ENCODE measurements at places on chromosomes 5 and 9.
A peak's percentile ranks its signal among the peaks of the same experiment; 100 is the strongest.

DNA sequence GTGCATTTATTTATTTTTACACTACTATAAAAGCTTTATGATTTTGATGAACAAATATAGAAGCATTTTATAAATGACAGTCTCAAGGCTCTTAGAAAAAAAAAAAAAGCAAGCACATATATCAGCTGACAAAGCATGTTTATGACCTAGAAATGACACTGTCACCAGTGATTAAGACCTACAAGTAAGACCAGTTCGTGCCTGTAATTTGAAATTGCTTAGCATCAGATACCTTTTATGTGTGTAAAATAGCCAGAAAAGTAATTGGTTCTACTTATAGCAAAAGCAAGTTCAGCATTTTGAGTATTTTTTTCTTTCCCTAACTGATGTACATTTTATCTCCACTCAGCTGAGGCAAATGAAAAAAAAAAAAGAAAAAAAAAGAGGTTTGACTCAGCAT lies 808.4 kb downstream of the CDH18 start:
- no peak for DNase-seq

DNA sequence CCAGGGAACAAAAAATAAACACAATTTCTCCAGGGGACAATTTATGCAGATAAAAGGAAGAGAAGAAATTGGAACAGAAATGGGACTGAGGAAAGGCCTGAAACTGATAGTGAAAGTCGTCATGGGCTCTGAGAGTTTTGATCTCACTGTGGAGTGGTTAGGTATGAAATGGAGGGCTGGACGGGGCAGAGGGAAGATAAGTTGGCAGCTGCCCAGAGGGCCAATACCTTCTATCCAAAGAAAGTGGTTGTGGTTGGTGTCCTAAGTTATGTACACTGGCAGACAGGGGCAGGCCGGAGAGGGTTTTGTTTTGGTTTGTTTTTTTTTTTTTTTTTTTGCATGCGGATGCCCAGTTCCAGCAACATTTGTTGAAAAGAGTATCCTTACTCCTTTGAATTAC lies 46.1 kb downstream of the ZNF618 start:
- no peak for DNase-seq

DNA sequence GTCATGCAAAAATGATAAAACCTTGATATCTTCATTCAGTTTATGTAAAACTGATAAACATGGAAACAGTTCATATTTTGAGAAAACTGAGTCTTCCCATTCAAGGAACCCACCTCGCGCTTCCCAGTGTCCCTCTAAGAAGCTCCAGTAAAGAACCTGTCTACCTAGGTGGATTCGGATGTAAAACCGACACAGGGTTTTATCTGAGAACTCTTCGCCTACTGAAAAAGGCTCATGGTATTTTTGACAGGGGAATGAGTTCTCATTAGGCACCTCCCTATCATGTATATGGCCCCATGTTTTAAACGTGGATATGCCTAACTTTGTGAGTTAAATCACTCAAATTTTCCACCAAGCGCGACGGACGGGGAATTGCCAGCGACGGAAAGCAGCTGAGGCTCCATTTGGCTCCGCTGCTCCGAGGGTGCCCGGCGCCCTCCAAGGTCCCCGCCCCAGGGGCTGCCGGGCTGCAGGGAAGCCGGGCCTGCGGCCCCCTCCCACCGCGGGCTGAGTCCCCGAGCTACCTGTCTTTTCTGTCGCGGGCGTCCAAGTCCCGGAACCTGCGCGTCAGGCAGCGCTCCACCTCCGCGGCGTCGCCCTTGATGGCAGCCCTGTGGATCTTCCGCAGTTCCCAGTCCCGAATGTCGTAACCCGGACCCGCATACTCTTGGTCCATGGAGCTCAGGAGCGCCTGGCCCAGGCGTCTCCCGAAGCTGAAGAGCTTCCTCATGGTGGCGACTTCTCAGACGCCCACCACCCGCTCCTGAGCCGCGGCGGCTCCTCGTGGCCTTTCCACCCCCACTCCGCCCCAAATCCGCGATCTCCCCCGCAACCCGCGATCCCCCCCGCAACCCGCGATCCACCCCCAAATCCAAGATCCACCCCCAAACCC lies 594 bp downstream of the ANKRD18A start:
- DNase-seq: peak; percentile 39

GRCh38 chr5:157464519-157465171 lies 4.6 kb downstream of the NIPAL4 start:
- peak; percentile 72 for DNase-seq

DNA sequence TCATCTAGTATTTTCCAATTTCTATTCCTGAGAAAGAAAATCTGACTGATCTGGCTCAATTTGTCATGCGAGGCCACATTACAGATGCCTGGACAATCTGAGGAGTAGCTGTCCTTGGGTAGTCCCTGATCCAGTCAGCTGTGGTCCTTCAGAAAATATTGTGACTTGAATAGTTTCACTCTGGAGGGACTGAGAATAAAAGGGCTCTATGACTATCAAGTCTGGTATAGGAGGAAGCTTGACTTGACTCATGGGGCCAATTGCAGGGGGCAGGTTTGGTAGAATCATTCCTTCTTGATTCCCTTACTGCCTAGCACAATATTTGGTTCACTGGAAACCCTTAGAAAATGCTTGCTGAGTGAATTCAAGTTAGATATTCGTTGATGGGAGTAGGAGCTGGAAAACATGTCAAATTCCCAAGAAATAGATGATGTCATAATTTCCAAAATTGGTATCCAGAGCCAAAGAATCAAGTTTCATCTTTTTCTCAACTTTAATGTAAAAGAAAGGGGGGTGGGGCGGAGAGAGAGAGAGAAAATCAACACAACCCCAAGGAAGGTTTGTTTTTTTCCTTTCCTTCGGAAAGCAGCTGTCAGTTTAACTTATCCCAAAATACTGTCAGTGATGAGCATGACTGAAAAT lies 32.4 kb upstream of the STX17 start:
- no peak for DNase-seq

DNA sequence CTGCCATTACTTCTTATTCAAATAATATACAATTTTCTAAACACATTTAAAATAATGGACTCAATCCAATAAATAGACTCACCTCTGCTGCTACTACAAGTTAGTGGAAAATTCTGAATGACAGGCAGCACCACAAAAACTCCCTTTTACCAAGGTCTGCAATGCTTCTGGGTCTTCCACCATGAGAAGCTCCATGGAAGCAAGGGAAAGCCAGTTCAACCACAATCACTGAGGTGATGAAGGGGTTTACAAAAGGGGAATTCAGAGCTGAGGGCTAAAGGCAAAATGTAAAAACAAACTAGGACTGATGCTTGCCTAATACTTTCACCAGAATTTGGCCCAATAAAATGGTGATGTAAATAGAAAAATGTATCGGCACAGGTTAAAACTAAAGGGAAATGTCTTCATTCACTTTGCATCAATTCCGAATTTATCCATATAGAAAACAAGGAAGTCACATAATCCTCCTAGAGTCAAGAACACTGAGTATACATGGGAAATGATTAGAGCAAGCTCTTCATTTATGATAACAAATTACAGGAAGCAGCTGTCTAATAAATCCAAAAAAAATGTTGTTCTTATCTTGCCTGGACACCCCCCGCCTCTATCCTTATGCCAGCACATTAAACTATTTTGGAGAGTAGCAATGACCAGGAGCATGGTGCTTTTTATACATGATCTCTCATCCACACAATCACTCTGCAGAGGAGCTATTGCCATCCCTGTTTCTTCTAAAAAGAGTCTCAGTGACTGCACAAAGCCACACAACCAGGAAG lies 66.3 kb upstream of the NFIB start:
- no peak for DNase-seq

GRCh38 chr5:90843443-90843842 lies 284.8 kb downstream of the ADGRV1 start:
- DNase-seq: no peak

DNA sequence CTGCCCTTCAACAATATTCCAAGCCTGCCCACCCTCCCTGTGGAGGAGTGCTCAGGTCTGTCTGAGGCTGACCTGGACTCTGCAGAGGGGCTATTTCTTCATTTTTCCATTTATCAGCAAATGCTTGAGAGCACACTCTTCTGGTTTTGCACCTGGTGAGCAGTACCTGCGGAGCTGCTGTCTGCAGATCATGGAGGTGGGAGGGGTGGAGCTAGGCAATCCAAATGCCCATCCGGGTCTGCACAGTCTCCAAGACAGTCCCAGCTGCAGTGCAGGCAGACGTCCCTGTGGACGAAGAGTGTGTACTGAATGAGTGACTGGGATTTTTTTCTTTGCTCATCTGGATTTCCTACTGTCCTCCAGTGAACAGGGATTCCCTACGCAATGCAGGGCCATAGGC lies 239.8 kb downstream of the IRX2 start:
- no peak for DNase-seq

DNA sequence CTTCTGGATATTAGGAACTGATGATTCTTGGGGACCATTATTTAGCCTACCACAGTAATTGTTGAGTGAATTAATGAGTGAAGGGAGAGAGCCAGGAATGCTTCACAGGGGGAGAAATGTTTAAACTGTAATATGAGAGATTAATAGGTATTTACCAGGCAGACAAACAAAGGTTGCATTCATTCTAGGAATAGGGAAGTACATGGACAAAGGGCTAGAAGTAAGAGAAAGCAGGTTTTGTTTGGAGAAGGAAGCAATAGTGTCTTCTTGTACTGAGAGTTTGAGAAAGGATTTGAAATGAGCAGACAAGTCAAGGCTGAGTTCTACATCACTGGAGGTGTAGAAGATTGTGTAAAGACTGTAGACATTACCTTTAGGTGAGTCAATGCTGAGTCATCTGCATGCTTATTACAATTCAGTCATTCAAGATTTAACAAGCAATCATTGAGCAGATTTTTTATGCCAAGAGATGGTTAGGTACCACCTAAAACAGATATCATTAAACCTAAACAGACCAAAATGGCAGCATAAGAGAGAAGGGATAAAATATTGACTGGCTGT lies 8.0 kb downstream of the TAF1L start:
- no peak for DNase-seq

- no peak for DNase-seq
Measured at GRCh38 chr5:15526413-15526812, 26.4 kb downstream of the FBXL7 start.

GRCh38 chr5:96350678-96351077 lies 82.4 kb downstream of the PCSK1 start:
- DNase-seq: no peak

- no peak for DNase-seq
Measured at GRCh38 chr9:124209279-124209678, 48.5 kb upstream of the NEK6 start.

- DNase-seq: no peak
Measured at GRCh38 chr9:129182625-129183494, 4.8 kb upstream of the IER5L start.

DNA sequence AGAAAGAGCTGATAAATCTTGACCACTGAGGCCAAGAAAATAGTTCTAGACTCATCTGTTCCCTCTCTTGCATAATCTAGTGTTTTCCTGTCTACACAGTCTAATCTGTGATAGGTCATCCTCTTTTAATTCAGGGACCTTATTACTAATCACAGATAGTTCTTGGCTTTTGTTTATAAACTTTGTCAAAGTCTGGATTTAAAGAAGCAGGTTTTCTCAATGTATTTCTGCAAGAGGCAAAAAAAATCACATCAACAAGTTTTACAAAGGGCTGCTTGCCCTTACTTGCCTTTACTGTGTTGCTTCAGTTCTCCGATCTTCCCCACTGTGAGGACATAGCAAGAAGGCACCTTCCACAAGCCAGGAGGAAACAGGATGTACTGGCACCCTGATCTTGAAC lies 43.9 kb upstream of the MTAP start:
- no peak for DNase-seq

- DNase-seq: no peak
Measured at GRCh38 chr5:32170303-32171151, 3.6 kb downstream of the GOLPH3 start.

DNA sequence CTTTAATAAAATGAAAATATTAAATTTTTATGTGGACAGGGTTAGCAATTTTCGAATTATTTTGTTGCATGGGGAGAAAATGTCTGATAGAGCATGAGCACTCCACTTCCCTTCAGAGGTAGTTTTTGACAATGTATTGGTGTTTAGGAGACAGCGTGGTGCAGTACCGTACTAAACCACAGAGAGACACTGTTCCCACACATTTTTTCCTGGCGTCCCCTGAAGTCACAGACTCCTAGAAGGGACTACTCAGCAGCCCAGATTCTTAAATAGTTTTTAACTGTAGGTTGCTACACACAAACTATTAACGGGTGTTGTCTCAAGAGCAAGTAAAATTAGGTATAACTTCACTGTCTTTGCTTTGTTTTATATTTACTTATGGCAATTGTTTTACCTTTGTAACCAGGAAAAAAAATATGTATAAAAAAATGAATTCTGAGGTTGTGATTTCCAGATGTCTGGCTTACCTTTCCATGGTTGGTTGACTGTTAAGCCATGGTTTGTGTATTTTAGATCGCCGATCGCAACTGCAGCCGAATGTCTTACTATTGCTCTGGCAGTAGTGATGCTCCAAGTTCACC lies 171.2 kb downstream of the DOCK8 start:
- no peak for DNase-seq

GRCh38 chr5:72394688-72395087 lies 74.5 kb downstream of the PTCD2 start:
- no peak for DNase-seq

DNA sequence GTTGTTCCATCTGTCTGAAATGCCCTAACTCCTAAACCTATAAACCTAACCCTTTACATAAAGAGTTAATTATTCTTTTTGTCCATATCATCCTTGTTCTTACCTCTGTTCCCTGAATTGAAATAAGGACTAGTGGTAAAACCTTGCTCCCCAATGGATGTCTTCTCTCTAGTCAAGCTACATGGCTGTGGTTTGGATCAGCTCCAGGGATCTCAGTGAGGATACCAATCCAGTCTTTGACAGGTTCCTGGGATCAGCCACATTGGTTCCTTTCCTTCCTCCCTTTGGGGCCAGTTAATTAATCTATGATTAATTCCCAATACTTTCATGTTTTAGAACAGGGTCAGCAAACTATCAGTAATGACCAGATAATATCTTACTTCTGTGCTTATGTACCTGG lies 151.6 kb downstream of the SIL1 start:
- no peak for DNase-seq

Measured in activated naive CD4-positive, alpha-beta T cell treated with anti-CD3 and anti-CD28 coated beads, Interleukin-2, amount 50 U/mL, for 16 hours (primary cell).